ENCODE measurements at places on chromosomes 6 and 20.

GRCh38 chr6:75156186-75156878 is 49.5 kb downstream of the COL12A1 start:
- DNase-seq, result no peak

DNA sequence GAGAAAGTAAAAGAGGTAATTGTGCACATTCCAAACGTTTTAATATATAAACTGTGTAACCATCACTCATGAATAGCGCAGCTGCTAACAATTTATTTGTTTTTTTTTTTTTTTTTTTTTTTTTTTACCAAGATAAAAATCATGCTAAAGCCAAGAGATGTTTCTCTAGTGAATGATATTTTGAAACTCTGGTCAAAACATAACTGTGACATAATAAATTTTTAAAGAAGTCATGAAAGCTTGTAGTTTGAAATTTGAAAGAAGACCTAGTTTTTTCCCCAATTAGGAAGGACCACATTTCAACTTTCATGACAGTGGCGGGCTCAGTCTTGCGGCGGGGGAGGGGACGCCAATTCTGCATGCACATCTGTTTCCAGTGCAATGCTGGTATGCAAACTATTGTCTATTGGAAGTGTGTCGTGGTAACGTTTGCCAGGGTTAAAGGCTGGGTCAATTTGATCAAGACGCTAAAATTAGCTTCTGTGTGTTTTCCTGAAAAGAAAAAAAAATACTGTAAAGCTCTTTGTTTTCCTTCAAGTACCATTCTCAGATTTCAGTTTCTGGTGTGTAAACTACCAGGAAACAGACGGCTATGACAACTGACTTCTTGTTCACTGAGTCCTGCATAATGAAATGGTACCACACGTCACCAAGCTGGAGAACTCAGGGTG is 211.9 kb downstream of the FOXC1 start:
- peak; percentile 55 for DNase-seq

- peak; percentile 7 for DNase-seq
Measured at GRCh38 chr6:104212977-104213668, 646.6 kb downstream of the HACE1 start.

- no peak for DNase-seq
Measured at GRCh38 chr6:28711788-28712341, 186.2 kb downstream of the GPX5 start.

DNA sequence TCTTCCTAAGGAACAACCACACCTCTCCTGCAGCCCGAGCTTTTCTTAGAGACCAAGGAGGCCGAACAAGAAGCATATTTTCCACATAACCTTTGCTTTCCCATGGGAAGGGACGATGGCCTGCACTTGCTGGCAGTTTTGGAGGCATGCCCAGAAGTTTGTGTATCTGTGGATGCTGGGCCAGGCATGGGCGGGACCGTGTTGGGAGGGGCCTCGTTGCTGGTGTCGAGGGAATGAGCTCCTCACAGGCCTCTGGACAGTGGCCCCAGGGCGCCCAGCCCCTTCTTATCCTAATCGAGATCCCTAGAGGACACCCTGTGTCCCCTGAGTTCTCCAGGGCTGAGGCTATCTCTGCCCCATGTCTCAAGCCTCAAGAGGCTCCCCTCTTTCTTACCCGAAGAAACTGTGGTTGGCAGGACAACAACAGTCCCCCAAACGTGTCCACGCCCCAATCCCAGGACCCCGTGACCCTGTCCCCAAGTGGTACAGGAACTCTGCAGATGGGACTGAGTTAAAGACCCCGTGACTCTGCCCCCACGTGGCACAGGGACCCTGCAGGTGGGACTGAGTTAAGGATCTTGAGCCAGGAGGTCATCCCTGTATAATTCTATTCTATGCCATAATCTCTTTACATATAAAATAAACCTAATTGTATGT is 99.5 kb upstream of the BHLHE23 start:
- DNase-seq, result no peak

DNA sequence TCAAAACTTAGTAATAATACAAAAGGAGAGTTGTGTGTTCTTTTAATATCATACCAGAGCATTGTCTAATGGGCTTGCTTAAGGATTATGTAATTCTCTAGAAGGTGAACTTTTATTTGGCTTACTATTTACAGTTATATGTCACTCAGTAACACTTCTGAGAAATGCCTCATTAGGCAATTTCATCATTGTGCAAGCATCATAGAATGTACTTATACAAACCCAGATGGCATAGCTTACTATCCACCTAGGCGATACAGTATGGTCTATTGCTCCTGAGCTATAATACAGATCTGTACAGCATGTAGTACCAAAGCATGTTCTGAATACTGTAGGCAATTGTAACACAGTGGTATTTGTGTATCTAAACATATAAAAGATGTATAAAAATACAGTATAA is 340.1 kb downstream of the PHF3 start:
- peak; percentile 2 for DNase-seq

DNA sequence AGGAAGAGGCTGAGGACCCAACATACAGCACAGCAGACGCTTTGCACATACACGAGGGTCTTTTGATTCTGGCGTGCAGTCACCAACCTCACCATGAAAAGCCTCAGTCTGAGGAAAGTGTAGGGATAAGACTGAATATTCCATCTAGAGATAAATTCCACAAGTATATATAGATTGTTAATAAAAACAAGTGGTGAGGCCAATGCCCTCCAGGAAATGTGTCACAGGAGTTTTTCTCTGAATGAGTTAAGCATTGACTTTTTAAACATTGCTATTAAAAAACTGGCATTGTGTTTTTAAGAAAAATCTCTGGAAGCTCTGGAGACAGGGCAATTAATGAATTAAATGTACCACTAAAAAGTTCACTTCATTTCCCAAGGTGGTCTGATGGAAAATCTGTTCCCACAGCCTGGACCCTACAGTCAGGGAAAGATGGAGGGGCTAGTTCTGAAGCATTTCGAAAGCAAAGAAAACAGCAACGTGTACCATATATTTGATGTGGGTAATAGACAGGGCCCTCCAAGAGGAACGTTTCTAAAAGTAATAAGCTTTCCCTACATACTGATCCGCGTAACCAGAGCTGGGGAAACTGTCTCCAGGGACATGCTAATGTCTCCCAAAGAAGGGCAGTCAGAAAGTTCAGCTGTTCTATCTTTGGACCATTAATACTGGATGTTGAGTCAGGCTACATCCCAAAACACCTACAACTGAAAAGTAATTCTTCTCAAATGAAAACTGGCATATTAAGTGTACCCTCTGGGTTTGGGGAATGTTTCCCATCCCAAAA is 301.1 kb downstream of the FOXC1 start:
- DNase-seq, result no peak

- peak; percentile 78 for DNase-seq
Measured at GRCh38 chr6:116012471-116012949, 48.2 kb downstream of the FRK start.
